GM03348 (cell line): ENCODE measurements at places on chromosomes 13 and 19.

DNA sequence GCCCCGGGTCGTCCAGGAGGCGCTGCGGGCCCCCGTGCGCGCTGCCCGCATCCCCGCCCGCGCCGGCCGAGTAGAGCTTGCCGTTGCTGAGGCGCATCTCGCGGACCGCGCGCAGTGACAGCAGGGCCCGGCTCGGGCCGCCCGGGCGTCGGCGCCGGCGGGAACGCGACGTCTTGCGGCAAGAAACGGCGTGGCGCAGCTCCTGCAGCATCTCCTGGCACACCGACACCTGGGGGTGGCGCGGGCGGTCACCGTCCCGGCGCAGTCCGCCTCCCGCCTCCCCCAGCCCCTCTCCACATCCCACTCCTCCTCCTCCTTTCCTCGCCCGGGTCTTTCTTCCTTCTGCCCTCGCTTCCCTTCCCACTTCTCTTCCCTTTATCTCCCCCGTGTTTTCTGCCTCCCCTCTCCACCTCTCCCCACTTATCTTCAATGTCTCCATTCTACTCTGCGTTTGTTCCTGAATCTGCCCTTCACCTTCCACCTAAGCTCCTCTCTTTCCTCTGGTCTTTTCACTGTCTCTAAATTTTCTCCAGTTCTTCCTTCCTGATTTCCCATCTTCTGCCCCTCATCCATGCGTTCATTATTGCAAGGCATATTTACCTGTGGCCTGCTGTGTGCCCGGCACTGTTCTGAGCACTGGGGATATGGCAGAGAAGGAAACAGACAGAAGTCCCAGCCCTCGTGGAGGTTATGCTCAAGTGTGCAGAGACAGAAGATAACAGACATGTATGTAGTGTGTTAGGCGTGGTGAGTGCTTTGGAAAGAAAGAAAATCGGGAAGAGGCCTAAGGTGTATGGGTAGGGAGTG lies 5.2 kb upstream of the ATP1A3 start:
- DNase-seq, result no peak

DNA sequence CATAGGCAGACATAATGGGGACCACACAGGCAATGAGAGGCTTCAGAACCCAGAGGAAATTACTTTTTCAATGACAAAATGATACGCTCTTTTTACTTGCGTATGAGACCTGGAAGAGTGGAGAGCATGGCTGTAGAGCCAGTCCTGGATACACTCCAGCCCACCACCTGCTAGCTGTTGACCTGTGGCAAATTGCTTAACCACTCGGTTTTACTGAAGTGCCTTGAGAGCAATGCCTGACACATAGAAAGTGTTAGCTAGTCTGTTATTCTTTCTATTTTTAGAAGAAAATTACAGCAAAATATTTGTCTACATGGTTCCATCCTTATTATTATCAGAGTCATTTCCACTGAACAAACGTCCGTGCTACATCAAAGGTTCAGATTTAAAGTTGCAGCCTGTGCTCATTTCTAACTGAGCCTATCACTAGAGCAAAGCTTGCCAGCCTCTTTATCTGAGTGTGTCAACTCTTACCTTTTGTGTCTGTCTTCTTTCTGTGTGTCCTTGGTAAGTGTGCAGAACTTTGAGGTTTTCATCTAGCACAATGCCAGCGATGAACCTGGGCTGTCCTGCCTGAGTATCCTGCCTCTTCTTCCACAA lies 9.6 kb upstream of the GPR183 start:
- no peak for DNase-seq

DNA sequence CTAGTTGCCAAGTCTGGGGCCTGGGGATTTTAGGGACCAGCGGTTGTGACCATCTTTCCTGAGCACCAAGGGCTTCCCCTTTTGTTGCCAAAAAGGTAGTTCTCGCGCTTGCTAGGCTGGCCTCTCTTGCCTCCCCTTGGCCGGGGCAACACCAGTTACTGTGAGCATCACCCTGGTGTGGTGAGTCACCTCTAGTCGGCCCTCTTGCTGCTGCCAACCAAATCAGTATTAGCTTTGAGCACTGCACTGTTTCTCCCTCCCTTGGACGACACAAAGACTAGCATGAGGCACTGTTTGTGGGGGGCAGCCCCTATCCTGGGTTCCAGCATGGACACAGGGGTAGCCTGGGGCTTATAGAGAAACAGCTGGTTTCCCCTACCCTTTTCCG lies 6.9 kb downstream of the SYDE1 start:
- DNase-seq, result peak; percentile 67

DNA sequence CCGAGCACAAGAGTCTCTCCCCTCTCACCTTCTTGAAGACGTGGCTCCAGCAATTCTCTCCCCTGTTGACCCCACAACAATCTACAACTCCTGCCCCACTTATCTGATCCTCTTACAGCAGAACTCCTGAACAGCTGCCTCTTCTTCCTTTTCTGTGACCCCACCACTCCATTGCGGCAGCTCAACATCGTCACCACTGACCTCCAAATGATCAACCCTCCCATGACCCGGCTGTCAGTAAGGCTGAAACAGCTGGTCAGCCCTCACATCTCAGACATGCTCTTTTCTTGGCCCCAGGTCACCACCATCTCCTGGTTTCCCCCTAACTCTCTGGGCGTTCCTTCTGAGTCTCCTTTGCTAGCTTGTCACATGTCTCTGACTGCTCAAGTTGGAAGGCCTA lies 1.8 kb downstream of the EXOSC5 start:
- no peak for DNase-seq

DNA sequence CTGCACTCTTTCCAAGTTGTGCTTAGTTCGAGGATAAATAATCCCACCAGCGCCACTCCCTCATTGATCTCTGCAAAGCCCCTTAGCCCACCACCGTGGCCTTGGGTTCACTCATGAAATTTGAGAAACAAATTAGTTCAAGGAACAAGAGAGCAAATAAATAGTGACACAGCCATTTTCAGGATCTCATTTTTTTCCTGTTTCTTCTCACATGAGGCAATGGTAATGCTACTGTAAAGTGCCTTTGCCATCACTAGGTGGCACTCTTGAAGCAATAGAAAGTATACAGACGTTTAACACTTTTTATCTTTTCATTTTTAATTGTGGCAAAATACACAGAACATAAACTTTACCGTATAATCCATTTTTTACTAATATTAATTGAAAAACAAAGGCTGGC lies 76.8 kb upstream of the ZNF835 start:
- no peak for DNase-seq

DNA sequence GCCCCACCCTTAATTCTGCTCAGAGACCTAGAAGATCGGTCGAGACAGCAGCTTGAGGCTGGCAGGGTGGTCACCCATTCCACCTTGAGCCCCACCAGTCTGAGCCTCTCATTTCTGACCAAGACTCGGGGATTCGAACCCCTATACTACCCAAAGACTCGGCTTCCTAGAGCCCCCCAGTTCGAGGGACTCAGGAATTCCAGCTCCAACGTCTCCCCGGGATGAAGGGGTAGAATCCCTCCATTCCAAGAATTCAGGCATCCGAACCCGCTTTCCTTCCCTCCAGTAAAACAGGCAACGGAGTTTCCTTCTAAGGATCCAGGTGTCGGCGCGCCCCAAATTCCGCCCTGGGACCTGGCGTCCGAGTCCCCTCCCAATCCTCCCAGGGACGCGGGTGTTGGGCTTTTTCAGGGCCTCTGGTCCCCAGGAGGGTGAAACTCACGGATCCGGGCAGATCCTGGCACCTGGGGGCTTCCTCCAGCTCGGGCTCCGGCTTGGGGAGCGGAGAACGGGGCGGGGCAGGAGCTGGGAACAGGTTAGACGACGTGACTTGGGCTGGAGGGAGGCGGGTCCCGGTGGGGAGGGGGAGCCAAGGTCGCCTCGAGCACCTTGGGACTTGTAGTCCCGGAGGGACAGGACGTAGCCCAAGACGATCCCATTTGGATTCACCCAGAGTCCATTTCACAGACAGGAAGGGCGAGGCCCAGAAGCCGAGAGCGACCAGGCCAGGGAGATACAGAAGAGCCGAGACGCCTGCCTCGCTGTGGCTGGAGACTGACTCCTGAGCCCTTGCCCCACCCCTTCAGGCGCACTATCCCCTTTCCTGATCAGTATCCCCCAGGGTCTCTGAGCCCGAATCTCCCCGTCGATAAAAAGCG lies at the start of gene PPP1R13L:
PPP1R13L (minus strand) TSS at position 513 of the 878 bp plus-strand sequence. CDS start 6,751 bp downstream, outside the sequence.
- peak; percentile 87 for DNase-seq

- DNase-seq, result peak; percentile 62
Measured at GRCh38 chr13:108917581-108917980, 288.2 kb downstream of the MYO16 start.

DNA sequence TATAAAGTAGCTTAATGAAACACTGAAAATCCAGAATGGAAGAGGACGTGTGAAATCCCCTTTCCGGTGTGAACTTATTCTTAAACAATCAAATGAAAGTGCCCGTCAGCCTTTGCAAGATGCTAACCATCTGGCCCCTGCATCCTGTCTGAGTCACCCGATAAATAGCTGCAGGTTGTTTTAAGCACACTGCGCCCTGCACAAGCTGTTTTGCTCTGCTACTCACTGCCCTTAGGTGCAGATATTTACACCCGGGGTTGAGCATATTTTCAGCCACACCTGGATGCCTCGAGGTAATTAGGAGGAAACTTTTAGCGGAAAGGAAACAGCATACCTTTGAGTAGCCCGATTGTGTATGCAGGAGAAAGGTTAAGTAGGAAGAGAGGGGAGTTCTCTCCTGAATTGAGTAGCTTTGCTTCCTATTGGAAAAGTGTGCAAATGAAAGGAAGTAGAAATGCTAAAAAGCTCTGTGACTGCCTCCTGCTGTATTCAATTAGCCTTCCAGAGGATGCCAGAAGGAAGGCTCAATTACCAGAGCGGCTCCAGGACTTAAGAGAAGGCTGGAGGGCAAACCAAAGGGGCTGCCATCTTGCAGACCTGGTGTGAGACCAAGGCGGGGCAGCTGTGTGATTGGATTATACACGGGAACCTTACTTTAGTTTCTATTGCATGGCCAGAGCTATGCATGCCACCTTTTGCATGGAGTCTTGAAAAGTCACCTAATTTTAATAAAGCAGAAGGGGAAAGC lies 42.5 kb downstream of the IRS2 start:
- peak; percentile 56 for DNase-seq

DNA sequence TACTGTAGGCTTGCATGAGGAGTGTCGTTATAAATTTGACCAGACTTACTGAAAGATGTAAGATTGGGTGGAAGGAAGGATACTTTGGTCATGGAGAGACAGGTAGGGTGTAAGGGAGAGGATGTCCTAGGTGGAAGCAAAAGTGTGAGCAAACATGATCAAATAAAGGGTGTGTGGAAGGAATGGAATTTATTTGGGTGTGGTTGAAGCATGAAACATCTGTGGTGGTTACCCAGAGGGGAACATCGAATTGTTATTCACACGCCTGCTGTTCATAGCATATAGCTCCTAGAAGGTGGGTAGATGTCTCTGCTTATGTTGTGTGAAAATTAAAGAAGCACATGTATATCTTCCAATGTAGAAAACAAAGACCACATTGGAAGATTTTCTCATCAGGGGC lies 157.7 kb downstream of the ATP8A2 start:
- DNase-seq, result no peak

GRCh38 chr13:23988546-23989122 lies 91.3 kb upstream of the C1QTNF9B start:
- DNase-seq, result no peak

- DNase-seq, result peak; percentile 52
Measured at GRCh38 chr19:5058521-5059212, 89.8 kb downstream of the KDM4B start.

- no peak for DNase-seq
Measured at GRCh38 chr19:45217193-45217956, 27.8 kb downstream of the EXOC3L2 start.

- no peak for DNase-seq
Measured at GRCh38 chr19:51377422-51377821, 5.0 kb upstream of the NKG7 start.

GRCh38 chr13:23652909-23653726 lies 82.9 kb downstream of the TNFRSF19 start:
- DNase-seq, result no peak

GRCh38 chr13:27572234-27572901 lies 48.0 kb downstream of the LNX2 start:
- no peak for DNase-seq

- peak; percentile 59 for DNase-seq
Measured at GRCh38 chr19:1105008-1105872, 1.4 kb downstream of the GPX4 start.

GRCh38 chr19:20660473-20661140 lies 764 bp downstream of the ZNF626 start:
- peak; percentile 7 for DNase-seq

DNA sequence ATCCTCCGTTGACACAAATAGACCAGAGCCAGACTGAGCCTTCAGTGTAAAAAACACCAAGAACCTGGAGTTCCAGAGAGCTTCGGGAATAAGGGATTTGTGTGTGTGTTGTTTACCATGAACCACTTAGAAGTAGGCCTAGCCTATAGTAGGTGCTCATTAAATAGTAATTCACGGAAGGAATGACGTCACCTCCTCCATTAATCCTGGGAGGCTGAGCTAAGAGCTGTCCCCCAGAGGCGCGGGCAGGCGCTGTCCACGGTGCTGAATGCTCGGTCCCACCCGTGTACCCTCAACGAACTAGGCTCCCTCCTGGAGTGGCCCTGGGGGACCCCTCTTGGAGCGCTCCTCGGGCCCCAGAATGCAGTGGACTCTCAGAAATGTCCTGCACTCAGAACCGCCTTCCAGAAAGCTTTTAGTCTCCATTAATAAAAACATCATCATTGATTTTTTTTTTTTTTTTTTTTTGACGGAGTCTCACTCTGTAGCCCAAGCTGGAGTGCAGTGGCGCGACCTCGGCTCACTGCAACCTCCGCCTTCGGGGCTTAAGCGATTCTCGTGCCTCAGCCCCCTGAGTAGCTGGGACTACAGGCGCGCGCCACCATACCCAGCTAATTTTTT lies 6.5 kb downstream of the UNC13A start:
- peak; percentile 74 for DNase-seq

DNA sequence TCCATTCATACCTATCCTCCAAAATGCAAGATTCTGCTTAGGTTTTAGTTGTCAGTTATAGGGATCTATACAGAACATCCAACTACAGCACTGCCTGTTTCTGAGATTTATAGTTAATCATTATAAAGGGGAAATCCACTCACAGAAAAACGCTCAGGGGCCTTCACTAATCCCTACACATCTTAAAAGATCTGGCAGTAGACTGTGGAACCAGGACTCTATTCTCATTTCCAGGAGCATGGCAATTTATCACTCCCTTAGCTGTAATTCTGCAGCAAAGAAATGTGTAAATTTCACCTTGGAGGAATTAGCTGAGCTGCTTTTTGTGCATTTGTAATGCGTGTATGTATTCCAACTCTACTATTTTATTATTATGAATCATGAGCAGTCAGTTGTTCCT lies 1128.1 kb upstream of the PRR20A start:
- DNase-seq, result no peak

- DNase-seq, result no peak
Measured at GRCh38 chr13:32116210-32116609, 84.6 kb downstream of the FRY start.

DNA sequence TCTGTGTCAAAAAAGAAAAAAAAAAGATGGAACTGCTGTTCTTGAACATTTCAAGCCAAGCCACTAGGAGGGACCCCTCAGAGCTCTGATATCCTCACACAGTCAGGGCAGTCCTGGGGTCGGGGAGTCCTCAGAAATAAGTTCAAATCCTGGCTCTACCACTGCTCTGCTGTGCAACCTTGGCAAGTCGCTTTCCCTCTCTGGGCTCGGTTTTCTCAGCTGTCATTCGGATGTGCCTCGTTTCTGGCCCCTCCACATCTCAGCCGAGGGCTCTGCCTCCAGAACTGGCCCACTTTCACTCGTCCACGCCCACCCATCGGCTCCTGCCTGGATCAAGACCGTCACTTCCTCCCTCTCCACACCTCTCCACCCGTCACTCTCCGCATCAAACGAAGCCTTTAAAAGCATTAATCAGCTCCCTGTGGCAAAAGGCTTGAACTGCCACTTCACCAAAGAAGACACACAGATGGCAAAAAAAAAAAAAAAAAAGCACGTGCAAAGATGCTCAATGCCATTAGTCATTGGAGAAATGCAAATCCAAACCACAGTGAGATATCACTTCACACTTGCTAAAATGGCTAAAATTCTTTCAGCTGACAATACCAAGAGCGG lies 7.4 kb upstream of the ZNRF4 start:
- DNase-seq, result no peak
